GM13977 (cell line): ENCODE measurements at places on chromosomes 7 and 10.

- no peak for DNase-seq
Measured at GRCh38 chr10:131856441-131857094, 44.2 kb upstream of the PPP2R2D start.

DNA sequence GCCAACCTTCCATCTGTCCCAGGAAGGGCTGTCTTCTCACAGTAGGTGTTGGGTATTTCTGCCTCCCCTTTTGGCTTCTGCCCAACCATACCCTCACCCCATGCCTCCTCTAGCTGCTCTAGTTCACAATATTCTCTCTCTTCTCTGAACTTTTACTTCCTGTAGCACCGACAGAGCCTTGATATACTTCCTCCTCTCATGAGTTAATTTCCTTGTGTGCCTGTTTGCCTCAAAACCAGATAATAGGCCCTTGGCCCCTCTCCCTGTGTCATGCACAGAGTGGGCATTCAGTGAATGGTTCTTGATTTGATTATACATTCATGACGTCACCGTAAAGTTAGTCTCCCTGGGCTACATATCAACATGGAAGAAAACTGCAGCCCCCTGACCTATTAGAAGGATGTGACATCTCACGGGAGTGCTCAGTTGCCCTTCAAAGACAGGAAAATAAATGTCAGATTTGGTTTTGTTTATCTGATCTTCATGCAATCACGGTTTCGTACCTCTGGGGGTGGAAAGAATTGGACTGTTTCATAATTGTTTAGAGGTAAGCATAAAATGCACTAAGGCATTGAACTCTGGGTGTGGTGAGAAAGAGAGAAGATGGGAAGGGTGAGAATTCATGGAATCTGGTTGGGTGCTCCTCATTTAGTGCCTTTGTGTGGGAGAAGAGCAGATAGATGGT, 127.7 kb downstream of the ITIH5 start:
- no peak for DNase-seq

- no peak for DNase-seq
Measured at GRCh38 chr10:22183771-22184461, 33.9 kb downstream of the EBLN1 start.

- no peak for DNase-seq
Measured at GRCh38 chr7:18191341-18191740, 163.7 kb upstream of the PRPS1L1 start.

- no peak for DNase-seq
Measured at GRCh38 chr7:98399890-98400541, 874 bp downstream of the BAIAP2L1 start.

DNA sequence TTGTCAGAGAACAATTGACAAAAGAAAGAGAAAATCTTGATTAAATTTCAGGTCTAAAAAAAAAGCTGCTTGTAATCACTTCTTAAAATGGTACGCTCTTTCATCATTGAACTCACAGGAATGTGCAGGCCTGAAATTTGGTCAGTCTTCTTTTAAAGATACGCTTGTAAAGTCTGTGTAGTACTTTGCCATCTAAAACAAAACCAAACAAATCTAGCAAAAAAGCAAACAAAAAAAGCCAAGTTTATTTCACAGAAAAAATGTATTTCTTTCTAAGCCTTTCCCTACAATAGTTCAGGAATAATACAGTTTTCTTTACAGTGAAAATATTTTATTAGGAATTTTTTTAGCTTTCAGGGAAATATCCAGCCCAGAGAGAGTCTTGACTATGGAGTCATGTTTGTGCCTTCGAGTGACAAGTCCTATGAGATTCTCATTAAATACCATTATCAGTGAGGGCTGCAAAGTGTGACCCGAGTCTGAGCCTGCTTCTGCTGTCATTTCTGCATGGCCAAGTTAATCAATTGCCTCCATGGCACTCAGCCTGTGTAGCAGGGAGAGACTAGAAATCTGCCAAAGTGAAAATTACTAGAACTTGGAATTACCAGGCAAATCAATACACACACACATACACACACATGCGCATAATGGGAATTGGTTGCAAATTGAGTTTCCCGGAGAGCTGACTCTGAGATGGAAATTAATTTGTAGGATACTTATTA, 172.6 kb downstream of the OTUD1 start:
- DNase-seq: no peak

GRCh38 chr7:28990200-28990960, 32.2 kb upstream of the TRIL start:
- DNase-seq: no peak

DNA sequence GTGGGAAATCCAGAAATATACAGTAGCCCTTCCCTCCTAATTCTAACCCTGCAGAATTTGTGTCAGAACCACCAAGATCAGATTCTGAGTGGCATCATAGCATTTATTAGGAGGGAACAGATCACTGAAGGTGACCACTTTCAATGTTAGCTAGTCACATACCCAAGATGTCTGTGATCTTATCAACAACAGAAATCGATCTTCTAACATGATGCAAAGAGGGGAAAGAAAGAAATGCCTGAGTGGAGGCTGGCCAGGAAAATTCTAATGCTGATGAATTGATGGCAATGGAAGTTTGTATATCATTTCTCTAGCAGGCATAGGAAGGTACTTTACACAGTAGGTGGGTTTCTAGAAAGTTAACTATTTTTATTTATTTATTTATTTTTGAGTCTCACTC, 10.6 kb upstream of the SYPL1 start:
- DNase-seq: no peak

DNA sequence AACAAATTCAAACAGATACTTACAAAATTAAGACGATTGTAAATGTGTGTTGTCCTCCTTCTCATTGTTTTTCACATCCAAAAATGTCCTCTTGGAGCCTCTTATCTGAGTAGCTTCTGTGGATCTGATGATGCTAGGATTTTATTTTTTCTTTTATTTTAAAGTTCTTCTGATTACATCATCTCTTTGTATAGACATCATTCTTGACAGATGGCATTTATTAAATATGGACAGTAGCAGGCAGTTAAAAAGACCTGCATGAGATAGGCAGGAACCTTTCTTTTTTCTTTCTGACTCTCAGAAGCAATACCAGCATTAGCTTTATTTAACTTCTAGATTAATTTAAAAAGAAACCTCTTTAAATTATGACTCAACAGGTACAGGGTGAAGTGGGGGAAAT, at the start of gene RPA3:
Gene RPA3 (minus strand): TSS at position 116 of the 400 bp plus-strand sequence. CDS start 78,189 bp downstream, outside the sequence.
- no peak for DNase-seq

GRCh38 chr7:73454424-73454823, 20.8 kb downstream of the FZD9 start:
- DNase-seq: no peak

DNA sequence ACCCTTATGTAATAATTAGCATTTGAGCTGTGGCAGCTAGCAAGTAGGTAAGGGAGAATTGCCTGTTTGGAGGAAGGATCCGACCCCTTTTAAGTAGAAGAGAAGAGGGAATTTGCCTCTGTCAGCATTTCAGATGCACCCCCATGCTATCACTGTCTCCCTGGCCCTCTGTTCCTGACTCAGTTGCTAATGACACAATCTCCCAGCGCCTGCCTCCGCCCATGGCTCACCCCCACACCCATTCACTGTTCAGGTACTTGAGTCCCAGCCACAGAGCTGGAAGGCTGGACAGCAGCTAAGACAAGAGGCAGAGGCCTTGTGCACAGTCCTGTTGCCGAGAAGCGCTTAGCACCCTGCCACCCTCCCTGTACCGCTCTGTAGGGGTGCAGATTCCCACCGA, 512.3 kb upstream of the GALNT17 start:
- DNase-seq: no peak

DNA sequence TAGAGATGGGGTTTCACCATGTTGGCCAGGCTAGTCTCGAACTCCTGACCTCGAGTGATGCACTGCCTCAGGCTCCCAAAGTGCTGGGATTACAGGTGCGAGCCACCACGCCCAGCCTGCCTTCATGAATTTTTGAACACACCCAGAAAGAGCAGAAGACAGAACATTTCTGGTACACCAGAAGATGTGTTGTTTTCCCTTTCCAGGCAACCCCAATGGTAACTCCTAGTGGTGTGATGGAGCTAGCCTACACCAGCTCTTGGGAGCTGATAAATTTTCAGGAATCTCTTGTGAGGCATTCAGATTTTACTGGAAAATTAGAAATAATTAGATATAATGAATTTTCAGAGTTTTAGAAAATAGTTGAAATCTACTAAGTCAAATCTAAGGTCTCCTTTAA, 904 bp upstream of the CCDC7 start:
- DNase-seq: no peak

GRCh38 chr10:58459069-58459468, 53.6 kb upstream of the BICC1 start:
- DNase-seq: no peak
